Stimulated activated naive CD8-positive, alpha-beta T cell treated with anti-CD3 and anti-CD28 coated beads, Interleukin-15, Interleukin-2, amounts not matched to agents 100 U/mL and 50 U/mL, for 24 hours (primary cell): ENCODE measurements at places on chromosomes 3 and 15.

GRCh38 chr15:78536134-78536533 lies 4.1 kb upstream of the PSMA4 start:
- DNase-seq = no peak

- DNase-seq = no peak
Measured at GRCh38 chr3:132595014-132595413, 2.1 kb upstream of the ACKR4 start.

DNA sequence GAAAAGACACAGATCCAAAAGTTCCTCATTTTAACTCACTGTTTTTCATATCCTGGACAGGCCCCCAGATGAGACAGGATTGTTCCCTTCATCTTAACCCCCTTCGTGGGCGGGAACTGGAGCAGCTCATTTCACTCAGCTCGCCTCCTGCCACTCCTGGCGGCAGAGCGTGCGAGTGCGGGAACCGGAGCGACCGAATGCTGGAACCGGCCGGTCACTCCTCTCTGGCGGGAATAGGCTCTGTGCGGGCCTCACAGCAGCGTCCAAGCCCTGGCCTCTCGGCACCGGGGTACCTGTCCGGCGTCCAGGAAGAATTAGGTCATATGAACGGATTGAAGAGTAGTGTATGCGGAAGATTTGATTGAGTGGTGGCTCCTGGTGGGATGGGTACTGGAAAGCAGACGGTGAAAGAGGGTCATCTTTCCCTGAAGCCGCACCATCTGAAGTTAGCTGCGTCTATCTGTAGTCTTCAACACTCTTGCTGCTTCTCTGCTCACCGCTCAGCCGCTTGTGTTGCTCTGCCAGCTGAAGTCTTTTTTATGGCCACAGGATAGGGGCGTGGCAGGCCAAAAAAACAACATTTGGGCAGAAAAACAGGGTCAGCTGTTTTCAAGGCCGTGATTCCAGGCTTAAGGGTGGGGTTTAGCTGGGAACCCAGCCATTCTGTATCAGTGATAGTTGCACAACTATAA lies 42.3 kb upstream of the FXR1 start:
- DNase-seq = no peak

- DNase-seq = peak; percentile 35
Measured at GRCh38 chr3:24678421-24678865, 183.8 kb upstream of the THRB start.

DNA sequence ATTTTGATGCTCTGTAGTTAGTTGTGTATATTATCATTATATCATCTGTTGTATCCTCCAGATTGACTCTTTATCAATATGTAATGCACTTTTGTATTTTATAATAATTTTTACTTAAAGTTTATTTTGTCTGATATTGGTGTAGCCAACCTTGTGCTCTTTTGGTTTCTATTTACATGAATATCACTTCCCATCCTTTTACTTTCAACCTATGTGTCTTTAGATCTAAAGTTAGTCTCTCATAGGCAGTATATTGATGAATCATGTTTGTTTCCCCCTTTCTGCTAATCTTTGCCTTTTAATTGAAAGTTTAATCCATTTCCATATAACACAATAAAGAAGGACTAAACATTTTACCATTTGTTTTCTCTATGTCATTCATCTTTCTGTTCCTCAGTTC lies 28.1 kb upstream of the CD200R1L start:
- DNase-seq = no peak

DNA sequence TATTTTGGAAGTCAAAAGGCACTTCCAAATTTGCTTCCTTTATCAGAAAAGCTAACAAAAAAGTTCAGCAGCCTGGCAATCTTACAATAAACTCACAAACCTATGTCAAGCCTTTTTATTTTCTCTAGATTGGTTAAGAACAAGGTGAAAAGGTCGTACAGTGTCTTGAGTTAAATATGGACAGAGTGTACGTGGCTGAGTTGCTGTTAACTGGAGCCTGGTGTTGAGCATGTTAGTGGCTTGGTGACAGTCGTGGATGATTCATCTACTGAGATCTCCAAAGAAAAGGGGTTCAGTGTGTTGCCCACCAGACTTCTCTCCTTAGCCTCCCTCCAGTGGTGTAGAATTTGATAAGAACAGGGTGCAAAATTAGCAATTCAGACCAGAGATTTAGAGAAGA lies 89.7 kb downstream of the SSR3 start:
- no peak for DNase-seq
